ENCODE measurements at places on chromosomes 3 and 15. TPM values are rescaled to one million over a fixed set of nuclear protein-coding genes. Genes with fewer than 3 reads are reported as not detected.

Gene TUBGCP5
- 4.7 TPM for polyA plus RNA-seq

Gene CLDN18
- polyA plus RNA-seq: not detected

DNA sequence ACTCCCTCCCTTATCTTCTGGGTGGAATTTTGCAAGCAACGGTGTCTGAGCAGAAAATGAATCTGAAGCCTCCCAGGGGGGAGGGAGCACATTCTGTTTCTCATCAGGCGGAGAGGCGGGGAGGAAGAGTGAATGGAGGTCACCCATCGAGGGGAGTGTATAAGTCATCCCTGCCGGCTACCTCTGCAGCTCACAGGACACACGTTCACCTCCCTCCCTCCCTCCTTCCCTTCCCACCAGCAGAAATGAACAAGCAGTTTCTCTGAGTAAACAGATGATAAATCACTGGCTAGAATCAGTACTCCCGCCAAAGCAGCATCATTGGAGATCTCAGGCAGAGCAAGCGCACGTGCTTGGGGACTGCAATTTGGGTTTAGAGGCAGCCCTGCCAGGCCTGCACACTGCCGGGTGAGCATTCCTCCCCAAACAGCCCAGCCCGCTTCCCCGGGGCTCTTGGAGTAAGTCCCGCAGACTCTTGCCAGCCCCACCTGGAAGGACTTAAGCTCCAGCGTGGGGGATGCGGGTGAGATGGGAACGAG is 38.3 kb downstream of the CPN2 start:
- peaks cover 5% of the 10 kb centered on the region for H3K4me1 ChIP-seq
- DNase-seq: peak; percentile 94
- no peak overlapping the region for H3K4me3 ChIP-seq
- no peak overlapping the region for H3K27ac ChIP-seq

DNA sequence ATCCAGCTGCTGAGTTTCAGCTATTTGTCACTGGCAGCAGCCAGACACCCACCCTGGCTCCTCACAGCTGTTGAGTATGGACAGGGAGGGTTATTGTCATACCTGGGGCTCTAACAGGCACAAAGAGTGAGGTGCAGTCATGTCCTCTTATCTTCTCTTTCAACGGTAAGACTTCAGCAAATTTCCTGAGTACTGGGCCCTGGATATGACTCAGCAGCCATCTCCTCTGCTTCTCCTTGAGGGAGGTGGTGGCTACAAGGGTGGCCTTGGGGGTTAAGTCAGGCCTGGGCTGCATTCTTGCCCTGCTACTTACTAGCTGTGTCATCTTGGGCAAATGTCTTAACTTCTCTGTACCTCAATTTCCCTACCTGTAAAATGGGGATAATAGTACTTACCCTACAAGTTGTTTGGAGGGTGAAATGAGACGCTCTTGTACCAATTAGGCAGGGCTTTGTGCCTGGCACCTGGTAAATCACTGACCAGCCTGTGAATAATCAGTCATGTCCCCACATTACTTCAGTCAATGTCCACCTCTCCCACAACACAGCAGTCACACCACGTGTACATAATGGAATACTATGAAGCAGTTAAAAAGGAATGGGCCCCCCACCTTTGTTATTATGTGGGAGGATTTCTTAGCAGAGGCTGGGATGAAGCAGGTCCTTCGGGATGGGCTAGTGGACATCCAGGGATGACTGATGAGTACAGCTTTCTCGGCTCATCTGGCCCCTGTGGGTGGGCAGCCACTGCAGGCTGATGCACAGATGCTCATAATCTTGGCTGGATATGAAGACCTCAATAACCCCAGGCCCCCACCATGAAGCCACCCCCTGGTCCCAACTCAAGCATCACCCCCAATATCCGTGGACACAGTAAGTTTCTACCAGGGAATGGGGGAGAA is 528.8 kb downstream of the SHQ1 start:
- H3K27me3 ChIP-seq: no peaks in the 10 kb centered on the region
- no peaks in the 10 kb centered on the region for H3K4me1 ChIP-seq
- no peaks in the 10 kb centered on the region for H3K36me3 ChIP-seq
- no peak for DNase-seq
- H3K27ac ChIP-seq: no peak overlapping the region
- no peak overlapping the region for H3K4me3 ChIP-seq

DNA sequence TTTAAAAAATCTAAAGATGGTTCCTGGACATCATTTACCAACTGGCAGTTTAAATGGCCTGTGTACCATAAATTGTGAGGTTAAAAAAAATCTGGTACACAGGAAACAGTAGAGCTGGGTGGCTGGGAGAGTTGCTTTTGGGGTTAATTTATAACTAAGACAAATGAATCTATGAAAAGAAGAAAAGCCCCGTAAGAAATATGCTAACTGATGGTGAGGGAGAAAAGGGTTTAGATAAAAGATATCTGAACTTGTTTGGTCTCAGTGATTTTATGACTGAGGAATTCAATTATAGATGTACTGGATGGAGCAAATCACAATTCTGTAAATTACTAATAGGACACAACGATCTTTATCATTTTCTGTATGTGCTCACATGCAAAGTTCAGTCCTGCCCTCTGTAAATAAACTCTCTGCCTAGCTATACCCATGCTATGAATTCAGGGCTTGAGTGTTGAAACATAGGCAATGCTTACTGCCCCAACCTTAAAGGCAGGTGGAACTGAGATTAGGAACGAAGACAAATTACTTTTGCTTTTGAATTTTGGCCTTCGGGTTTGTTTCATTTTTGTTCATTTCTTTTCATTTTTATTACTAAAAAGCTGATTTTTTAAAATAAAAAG is 28.0 kb downstream of the PPARG start:
- peak overlapping the region; percentile 20 for H3K27ac ChIP-seq
- no peak overlapping the region for H3K4me3 ChIP-seq
- H3K36me3 ChIP-seq: no peaks in the 10 kb centered on the region
- no peaks in the 10 kb centered on the region for H3K4me1 ChIP-seq

DNA sequence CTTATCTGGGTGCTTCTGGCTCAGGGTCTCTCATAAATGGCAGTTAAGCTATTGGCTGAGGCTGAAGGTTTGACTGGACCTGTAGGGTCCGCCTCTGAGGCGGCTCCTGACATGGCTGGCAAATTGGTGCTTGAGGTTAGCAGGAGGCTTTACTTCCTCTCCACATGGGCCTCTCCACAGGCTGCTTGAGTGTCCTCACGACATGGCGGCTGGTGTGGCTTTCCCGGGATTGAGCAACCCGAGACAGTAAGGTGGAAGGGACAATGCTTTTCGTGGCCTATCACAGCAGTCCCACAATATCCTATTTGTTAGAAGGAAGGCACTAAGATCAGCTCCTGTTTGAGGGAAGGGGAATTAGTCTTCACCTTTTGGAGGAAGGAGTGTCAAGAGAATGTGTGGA is 267.3 kb upstream of the LRRFIP2 start:
- H3K4me3 ChIP-seq: no peak overlapping the region
- no peak overlapping the region for H3K27ac ChIP-seq
- no peaks in the 10 kb centered on the region for H3K36me3 ChIP-seq
- no peaks in the 10 kb centered on the region for H3K27me3 ChIP-seq
- no peak for DNase-seq

Gene ESYT3
- 1.5 TPM for polyA plus RNA-seq

DNA sequence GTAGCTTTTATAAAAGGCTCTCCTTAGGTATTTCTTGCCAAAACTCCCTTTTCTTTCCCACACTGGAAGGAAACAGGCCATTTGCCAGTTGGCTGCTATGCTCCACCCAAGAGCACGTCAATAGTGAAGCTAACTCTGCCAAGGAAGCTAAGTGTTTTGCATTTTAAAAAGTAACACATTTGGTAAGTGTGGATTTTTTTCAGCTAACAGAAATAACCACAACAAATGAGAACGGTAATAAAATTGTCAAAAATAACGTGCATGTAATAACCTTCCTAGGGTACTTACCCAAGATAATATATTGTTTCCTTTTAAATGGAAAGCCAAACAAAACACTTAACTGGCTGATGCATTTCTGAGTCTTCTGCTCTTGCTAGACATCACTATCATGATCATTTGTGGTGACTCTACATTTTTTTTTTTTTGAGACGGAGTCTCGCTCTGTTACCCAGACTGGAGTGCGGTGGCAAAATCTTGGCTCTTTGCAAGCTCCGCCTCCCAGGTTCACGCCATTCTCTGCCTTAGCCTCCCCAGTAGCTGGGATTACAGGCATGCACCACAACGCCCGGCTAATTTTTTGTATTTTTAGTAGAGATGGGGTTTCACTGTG is 4.6 kb downstream of the DPP8 start:
- no peaks in the 10 kb centered on the region for H3K27me3 ChIP-seq
- H3K4me1 ChIP-seq: peaks cover 13% of the 10 kb centered on the region
- no peak overlapping the region for H3K4me3 ChIP-seq
- no peak overlapping the region for H3K27ac ChIP-seq
- peaks cover 2% of the 10 kb centered on the region for H3K36me3 ChIP-seq
- peak; percentile 56 for DNase-seq

GRCh38 chr3:152785051-152785450 is 49.9 kb upstream of the P2RY1 start:
- no peaks in the 10 kb centered on the region for H3K4me1 ChIP-seq
- H3K4me3 ChIP-seq: no peak overlapping the region
- H3K27ac ChIP-seq: no peak overlapping the region

Gene CCDC39
- polyA plus RNA-seq: not detected

- H3K4me3 ChIP-seq: no peak overlapping the region
- H3K36me3 ChIP-seq: no peaks in the 10 kb centered on the region
- peaks cover 5% of the 10 kb centered on the region for H3K4me1 ChIP-seq
These were observed 138.4 kb downstream of the RPLP1 start for GRCh38 chr15:69590932-69591524.

All from kidney (tissue), 22 donors.